ENCODE measurements at places on chromosomes 16 and 17. TPM values are rescaled to one million over a fixed set of nuclear protein-coding genes. Genes with fewer than 3 reads are reported as not detected.

DNA sequence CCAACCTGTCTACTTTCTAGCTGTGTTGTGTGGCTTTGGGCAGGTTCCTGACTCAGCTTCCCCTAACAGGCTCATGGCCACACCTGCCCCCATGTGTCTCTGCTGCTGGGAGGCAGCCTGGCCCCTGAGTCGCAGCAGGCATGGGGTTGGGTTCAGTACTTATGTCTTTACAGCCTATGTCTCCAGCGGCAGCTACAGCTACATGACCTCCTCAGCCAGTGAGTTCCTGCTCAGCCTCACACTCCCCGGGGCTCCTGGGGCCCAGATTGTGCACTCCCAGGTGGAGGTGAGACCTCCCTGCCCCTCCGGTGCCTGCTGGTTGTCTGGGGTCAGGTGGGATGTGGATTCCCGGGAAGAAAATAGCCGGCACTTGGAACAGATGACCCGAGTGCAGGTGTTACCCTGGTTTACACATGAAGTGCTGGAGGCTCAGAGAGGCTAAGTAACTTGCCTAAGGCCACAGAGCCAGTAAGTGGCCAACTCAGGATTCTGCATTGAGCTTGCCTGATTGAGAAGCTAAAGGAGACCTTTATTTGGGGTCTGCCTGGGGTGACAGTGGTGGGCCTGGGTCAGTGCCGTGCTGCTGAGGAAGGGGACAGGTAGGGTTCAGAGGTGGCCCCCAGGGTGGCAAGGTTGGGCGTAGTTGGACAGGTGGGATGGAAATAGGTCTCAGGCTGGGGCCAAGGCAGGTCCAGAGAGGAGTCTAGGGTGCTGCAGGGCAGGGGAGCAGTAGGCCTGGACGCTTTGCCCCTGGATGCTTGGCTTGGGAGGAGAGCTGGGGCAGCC lies 15.9 kb downstream of the FCSK start:
- DNase-seq: no peak

GRCh38 chr17:76353004-76353598 lies 615 bp downstream of the PRPSAP1 start:
- no peak for DNase-seq

- DNase-seq: no peak
Measured at GRCh38 chr17:5211458-5211857, 19.8 kb upstream of the ZNF594 start.

DNA sequence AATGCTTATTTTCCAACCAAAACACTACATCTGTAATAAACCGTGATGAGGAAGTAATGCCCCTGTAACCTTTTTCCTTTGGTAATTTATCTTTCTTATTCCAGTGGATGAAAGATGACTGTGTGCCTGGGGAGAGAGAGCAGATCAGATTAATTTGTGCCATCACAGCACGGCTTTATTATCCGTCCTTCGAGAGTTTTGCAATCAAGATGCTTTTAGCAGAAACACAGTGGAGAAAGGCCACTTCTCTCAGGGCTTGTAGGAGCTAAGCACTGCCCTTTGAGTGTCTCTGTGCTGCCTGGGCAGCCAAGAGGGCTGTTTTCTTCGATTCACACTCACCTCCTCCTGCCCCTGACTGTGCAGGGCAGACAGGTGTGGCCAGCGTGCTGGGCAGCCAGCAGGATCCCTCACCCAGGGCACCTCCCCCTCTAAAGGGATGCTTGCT lies 190.2 kb downstream of the PRKCA start:
- no peak for DNase-seq

CDK5R1 gene
- 39.6 TPM for total RNA-seq

KRTAP9-2 gene
- total RNA-seq: not detected

Measured in myocyte (in vitro differentiated cells).